ENCODE measurements at places on chromosomes 5 and 9. TPM values are rescaled to one million over a fixed set of nuclear protein-coding genes. Genes with fewer than 3 reads are reported as not detected.
A peak's percentile ranks its signal among the peaks of the same experiment; 100 is the strongest.

The NAA35 gene
- total RNA-seq, result 33.3 TPM

DNA sequence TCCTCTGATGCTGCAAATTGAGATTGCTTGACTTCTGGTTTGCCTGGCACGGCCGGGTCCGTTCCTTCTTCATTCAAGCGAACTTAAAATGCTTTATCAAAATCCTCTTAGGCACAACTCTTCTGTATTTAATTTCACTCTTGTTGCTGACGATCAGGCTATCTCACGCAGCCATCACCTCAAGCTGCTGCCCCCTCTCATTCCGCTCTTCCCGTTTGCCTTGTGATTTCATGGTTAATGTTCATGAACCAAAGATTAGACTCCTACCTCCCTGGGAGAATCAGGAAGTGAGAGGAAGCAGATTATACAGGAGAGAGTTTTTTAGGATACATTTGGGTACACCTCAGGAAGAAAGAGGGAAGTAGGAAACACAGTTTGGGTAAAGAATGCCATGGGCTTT, 22.6 kb downstream of the QRFP start:
- H3K4me3 ChIP-seq, result no peak overlapping the region
- no peak for DNase-seq
- H3K27me3 ChIP-seq, result no peaks in the 10 kb centered on the region

DNA sequence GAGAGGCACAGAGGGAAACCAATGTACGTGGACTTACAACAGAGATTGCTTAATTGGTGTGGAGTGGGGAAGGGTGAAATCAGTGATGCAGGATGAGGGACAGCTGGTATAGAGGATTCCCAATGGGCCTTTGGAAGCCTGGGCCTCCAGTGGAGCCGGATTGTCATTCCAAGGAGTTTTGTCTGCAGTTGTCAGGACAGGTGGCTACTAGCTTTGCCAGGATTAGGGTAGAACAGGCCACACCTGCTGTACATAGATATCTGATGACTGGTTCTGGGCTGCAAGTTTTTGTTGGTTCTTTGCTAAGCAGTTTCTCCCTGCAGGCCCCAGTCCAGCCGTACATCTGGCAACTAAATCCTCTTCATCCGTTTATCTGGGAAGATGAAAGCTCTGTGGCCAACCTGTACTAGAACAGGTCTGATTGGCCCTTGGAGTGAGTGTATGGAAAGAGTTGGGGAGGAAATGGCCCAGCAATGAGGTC, 4.2 kb downstream of the SKP2 start:
- peaks cover 8% of the 10 kb centered on the region for H3K4me1 ChIP-seq
- H3K27ac ChIP-seq, result no peak overlapping the region
- H3K36me3 ChIP-seq, result peaks cover 41% of the 10 kb centered on the region
- H3K4me3 ChIP-seq, result no peak overlapping the region
- no peaks in the 10 kb centered on the region for H3K27me3 ChIP-seq

The SIGMAR1 gene
- 57.9 TPM for total RNA-seq

The CHSY3 gene
- 0.33 TPM for total RNA-seq

DNA sequence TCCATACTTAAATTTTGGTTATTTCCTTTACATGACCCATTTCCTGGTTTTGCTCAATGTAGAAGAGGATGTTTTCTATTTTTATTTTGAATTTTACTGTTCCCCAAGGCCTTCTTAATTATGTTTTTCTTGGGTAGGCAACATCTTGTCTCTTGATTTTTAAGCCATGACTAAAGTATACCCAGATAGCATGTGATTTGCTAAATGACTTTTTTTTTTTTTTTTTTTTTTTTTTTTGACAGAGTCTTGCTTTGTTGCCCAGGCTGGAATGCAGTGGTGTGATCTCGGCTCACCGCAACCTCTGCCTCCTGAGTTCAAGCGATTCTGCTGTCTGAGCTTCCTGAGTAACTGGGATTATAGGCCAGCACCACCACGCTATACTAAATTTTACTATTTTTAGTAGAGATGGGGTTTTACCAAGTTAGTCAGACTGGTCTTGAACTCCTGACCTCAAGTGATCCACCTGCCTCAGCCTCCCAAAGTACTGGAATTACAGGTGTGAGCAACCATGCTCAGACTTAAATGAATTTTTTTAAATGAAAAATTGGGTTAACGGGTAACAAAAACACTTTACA, 198.6 kb upstream of the DAB2 start:
- peak overlapping the region; percentile 78 for H3K27ac ChIP-seq
- peaks cover 44% of the 10 kb centered on the region for H3K4me1 ChIP-seq
- no peak overlapping the region for H3K4me3 ChIP-seq
- DNase-seq, result no peak
- no peaks in the 10 kb centered on the region for H3K27me3 ChIP-seq
- 0 out of 2 replicates have a peak, but pooled peaks cover 10% of the 10 kb centered on the region for H3K36me3 ChIP-seq

- peaks cover 63% of the 10 kb centered on the region for H3K4me1 ChIP-seq
- peak overlapping the region; percentile 76 for H3K27ac ChIP-seq
- no peak overlapping the region for H3K4me3 ChIP-seq
- H3K27me3 ChIP-seq, result no peaks in the 10 kb centered on the region
- DNase-seq, result peak; percentile 90
- peaks cover 56% of the 10 kb centered on the region for H3K36me3 ChIP-seq
These were observed 41.1 kb downstream of the DAP start for GRCh38 chr5:10719965-10720364.
